ENCODE measurements at places on chromosomes 5 and 9.
A peak's percentile ranks its signal among the peaks of the same experiment; 100 is the strongest.

DNA sequence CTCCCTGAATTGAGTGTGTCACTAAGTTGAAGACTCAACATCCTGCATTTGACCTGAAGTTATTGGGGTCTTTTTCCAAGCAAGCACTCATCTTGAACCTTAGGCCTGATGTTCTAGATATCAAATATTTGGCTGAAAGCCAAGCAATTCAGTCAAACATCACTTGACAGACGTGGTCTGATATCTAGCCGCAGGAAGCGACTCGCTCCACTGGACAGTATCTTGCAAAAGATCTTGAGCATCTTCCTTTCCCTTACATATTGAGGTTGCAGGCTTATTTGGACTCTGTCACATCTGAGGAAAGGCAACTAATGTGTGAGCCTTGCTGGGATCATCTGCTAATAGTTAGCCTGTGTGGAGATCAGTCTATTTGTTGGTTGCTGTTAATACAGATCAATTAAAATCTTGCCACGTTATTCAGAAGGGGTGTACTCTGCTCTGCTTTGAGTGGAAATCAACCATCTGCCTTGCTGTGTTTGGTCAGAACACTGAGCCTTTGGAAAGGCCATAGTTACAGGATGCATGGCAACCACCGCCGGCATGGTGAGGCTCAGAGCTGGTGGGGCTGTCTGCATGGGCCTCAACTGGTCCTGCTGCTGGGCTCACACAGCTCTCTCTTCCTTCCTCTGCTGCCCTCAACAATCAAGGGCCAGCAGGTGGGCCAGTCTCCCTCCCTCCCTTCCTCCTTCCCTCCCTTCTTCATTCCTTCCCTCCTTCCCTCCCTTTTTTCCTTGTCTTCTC lies 166.9 kb upstream of the KLF9 start:
- DNase-seq = no peak

GRCh38 chr9:76691517-76692313 lies 72.5 kb upstream of the PCA3 start:
- peak; percentile 80 for DNase-seq

DNA sequence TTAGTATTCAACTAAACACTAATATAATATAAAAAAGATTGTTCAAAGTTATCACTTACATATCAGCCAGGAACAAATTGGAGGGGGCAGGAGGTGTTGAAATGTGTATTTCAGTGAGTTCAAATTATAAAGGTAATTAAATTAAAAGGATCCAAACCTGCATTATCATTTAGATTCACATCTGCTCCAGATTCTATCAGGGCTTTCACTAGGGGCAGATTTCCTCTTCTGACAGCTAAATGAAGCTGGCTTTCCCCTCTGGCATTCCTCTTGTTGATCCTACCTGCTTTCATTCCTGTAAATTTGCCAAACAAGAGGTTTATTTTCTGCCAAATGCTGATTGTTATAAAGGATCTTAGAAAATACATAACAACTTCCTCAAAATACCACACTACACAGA lies 86.3 kb upstream of the GCNT4 start:
- no peak for DNase-seq

DNA sequence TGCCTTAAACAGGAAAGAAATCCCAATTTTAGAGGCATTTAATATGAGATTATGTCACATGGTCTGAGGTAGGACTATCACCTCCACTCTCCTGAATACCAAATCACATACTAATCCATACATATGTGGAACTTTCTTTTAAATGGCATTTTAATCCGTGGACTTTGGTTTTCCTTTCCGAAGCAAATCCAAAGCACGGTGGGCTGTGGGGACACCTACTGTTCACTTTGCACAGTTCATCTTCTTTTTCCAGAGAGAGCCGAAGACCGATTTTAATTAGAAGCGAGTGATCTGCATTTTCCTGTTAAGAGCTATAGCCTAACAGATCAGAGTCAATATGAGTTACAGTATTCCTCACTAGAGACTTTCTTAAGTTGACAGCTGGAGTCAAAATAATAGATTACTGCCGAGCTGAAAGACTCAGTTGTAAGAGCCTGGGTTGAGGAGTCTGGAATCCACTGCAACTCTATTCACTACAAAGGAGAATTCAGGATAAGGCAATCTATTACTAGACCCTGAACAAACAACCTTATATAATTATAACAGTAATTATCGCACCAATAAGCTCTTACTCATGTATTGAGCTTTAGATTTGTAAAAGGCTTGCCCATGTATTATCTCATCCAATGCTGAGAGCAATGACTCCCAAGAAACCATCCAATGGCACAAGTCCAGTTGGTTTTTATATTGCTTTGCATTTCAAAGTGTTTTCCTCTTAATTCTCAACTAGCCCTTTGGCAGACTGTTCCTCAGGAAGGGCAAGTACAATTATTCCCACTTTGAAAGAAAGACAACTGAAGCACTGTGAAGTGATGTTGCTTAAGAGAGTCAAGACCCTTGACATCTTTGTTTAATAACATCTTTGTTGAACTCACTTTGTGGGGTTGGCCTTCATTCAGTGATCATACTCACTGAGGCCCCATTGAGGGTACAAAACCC lies 144.7 kb downstream of the TRPM6 start:
- DNase-seq = peak; percentile 35

DNA sequence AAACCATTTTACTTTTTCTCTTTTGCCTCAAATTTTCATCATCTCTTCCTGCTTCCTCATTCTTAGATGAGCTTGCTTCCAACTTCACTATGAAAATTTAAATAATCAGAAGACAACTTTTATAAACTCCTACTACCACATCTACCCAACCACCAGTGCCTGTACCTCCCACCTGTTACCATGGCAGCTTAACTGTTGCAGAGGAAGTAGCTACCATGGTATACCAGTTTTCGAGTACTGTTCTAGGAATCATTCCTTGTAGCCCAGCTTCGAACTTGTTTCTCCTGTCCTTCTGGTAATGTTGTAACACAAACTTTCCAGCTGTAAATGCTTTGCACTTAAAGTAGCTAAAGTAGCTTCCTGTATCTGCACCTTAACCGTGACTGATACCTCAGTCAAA lies 266.8 kb upstream of the NREP start:
- DNase-seq = no peak

DNA sequence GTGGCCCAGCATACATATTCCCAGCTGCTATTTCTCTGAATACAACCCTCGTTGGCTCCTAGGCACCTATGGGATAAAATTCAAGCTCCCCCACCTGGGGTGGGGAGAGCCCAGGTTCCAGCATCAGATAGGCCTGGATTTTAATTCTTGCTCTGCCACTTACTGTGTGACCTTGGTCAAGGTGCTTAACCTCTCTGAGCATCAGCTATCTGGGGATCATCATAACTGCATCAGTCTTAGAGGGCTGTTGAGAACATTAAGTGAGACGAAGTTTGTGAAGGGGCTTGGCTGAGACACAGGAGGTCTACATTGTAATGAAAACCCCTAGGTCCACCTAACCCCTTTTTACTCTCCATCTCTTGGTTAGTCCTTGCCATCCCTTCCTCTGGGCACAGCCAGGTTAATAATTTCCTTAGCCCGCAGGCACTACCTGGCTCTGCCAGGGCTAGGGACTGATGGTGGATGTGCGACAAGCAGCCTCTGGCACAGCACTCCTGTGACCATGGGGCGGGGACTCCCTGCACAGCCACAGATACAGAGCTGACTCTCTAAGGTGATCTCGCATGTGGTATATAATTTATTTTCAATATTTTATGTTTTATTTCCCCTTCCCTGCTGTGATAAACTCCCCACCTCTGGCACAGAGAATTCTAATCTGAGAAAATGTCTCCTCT lies 68.7 kb downstream of the CRB2 start:
- no peak for DNase-seq

GRCh38 chr9:17491780-17492179 lies 87.1 kb upstream of the SH3GL2 start:
- peak; percentile 65 for DNase-seq

- no peak for DNase-seq
Measured at GRCh38 chr5:10427978-10428377, 13.7 kb upstream of the ROPN1L start.

- DNase-seq = no peak
Measured at GRCh38 chr5:80376557-80376956, 31.3 kb upstream of the ZFYVE16 start.

DNA sequence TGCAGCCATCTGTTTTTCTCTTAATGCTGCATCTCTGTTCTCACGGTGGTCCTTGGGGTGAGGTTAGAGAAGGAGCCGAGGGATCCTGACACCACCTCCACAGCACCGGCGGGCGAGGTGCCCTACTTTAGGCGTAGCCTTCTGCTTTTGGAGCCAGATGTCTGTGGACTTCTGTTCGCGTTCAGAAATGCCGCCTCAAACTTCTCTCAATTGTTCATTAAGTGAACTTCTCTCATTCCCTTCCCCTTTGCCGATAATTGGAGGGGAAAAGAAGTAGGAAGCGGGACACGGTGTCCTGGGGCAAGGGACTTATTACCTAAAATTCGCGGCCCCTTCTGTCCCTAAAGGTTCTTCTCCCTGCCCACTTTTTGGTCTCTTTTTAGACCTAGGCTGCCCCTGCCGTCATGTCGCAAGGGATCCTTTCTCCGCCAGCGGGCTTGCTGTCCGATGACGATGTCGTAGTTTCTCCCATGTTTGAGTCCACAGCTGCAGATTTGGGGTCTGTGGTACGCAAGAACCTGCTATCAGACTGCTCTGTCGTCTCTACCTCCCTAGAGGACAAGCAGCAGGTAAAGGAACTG lies 455 bp downstream of the KIF20A start:
- DNase-seq = peak; percentile 62

DNA sequence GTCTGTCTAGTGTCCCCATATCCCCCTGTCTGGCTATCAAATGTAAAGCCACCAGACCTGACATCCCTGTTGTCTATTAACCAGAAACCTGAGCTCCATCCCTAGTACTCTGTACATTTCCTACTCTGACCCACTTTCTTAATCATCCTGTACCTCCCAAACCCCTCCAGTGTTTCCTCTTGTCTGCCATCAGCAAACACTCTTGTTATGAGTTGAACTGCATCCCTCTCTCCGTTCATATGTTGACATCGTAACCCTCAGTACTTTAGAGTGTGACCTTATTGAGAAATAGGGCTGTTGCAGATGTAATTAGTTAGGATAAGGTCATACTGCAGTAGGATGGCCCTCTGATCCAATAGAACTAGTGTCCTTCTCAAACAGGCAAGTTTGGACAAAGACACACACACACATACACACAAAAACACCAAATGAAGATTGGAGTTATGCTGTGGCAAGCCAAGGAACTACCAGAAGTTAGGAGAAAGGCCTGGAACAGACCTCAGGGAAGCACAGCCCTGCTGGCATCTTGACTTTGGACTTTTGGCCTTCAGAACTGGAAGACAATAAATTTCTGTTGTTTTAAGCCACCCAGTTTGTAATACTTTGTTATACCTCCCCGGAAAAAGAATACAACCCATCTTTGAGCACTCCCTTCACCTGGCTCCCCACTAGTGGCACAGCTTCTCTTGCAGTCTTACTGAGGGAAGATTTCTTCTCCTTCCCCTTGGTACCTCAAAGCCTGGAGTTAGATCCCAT lies 180.0 kb upstream of the PTGER4 start:
- DNase-seq = no peak

GRCh38 chr5:160697281-160697680 lies 154.7 kb downstream of the ATP10B start:
- peak; percentile 11 for DNase-seq

DNA sequence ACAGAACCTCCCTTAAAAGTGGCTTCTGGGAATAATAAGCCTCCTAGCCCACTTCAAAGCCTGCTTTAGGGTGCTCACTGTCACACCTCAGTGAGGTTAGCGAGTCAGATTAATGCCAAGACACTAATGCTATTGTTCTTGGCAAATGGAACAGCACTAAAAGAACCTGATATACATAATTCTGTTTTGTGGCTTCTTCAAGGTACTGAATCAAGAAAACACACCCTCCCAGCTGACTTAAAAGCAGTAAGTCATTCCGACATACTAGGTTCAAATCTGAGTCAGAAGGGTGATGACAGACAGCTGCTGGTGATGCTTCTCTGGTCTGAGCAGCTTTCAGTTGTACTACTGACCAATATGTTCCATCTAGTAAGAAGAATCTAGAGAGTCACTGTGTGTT lies 121.6 kb downstream of the OXCT1 start:
- DNase-seq = no peak

GRCh38 chr9:20753761-20754160 lies 69.7 kb downstream of the FOCAD start:
- DNase-seq = no peak

DNA sequence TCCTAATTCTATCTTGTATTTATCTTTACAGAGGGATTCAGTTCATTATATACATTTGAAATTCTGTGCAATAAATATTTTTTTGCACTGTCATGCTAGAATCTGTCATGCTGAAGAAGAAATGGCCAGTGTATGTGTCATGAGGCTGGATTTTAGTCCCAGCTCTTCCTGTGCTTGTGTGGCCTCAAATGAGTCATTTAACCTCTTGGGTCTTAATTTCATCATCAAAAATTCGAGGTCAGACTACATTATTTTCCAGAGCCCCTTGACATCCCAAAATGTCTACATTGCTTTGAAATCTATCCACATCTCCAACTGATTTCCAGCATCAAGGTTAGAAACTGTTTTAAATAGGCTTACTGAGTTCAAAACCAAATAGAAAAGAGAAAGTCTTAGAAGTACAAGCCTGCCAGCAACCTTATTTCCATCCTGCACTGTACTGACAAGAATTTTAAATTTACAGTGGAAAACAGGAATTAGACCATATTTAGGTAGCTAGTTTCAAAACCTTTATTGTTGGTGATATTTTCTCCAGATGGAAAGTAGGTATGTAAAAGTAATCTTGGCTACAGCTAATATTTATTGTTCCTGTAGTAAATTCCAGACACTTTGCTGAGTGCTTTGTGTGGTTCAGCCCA lies 96.7 kb upstream of the MAMDC2 start:
- DNase-seq = peak; percentile 5

GRCh38 chr9:14650596-14650995 lies 42.6 kb downstream of the ZDHHC21 start:
- no peak for DNase-seq

- DNase-seq = peak; percentile 25
Measured at GRCh38 chr5:141373673-141374317, at the start of gene PCDHGA6. Gene PCDHGA6 (plus strand): TSS chr5:141373891. CDS start chr5:141374084, 193 bp downstream.

DNA sequence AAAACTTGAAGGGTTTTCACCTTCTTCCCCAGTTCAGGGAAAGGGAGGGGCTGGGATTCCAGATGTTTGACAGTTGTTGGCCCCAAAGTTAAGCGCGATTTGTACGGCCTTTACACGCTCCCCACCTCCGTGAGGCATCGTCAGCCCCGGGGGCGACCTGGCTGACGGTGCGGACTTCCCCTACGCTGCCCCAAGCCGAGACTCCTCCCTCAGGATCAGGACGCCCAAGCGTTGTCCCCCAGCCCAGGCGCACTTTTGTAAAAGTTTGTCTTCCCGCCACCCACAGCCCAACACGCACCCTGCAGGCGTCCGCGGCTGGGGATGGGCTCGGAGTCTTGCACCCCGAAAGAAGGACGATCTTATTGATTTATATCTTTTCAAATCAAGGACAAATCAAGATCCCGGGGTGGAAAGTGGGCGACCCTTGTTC lies 713 bp downstream of the MOB3B start:
- DNase-seq = peak; percentile 64

Measured in NCI-H69 (cell line).